ENCODE measurements at places on chromosomes 6 and 20.

DNA sequence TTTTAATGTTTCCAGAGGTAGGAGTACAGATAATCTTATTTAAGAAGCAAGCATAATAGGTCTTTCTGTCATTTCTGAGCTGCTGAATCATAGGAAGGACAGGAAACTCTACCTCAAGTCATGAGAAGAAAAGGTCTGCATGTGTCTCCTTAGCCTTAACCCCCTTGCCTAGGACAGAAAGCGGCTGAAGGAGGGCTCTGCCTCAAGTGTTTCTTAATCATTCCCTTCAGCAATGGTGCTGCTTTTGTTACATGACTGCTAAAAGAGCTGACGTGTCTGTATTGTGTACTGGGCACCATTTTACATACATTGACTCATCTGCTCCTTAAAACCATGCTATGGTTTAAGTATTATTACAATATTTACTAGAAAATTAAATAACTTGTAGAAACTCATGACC lies 564.0 kb upstream of the AGPAT4 start:
- no peak for DNase-seq

- peak; percentile 54 for DNase-seq
These were observed at the start of gene PDE7B for GRCh38 chr6:135851442-135852271. Gene PDE7B, plus strand, starts transcription at chr6:135851701.

DNA sequence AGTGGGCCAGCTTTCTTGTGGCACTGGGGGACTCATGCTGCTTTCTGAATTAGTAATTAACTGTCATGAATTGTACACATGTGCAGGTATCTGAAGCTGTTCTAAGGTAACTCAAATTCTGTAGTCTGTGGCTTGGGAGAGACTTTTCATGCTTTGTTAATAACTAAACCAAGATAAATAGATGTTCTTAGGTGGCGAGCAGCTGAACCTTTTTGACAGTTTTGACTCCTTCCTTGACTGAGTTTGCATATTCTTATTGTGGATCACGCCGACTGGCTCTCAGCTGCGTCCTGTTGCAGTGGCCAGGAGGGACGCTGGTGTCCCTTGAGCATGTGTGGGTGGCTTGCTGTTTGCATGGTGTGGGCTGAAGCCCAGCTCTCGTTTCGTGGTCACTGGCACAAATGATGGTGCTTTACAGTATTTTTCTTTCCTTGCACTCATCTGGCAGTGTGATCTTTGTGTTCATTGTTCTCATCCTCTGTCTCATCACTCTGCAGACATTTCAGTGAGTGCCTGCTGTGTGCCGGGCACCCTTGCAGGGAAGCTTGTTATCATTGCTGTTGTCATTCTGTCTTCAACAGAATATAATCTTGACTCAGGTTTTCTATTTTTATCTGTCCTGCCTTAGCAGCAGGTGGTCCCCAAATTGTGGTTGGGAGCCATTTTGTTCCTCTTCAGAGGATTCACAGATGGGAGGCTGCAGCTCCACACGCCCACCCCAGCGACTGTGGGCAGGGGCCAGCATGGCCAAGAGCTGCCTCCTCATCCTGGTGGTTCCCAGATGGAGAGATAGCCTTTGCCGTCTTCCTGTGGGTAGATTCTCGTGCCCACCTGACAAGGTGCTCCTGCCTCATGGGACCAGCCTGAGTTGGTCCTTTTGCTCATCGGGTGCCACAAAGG lies 39.6 kb downstream of the DUSP22 start:
- no peak for DNase-seq

DNA sequence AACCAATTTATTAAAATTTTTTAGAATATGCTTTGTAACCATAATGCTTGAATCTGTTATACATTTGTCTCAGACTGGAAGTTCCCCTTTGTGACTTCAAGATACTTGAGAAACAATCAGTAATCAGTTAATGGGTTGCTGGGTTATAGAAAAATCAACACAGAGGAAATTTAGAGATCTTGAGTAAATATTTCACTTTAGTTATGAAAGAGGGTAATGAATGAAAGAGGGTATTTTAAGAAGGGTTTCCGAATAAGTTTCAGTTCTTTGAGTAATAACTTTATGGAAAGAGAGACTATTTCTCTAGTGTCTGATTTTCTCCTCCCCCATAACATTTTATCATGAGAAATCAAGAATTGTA lies 21.4 kb downstream of the ZFAND3 start:
- no peak for DNase-seq

DNA sequence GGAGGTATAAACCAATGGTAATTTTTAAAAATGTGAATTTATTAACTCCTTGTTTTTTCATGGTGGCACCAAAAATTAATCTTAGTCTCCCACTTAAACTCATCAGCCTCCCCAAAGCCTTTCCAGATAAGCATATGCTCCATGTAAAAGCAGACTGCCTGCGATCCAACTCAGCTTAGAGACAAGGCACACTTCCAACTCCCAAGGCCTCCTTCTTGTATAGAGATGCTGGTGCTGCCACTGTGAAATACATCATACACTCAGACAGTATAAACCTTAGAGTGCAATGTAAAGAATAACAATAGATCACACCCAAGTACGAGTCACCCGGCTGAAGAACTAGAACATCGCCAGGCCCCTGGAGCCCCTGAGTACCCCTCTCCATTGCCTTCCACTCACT lies 2.0 kb downstream of the ANKRD6 start:
- no peak for DNase-seq

- DNase-seq = no peak
These were observed 4.1 kb downstream of the TRPC4AP start for GRCh38 chr20:35088231-35089145.

DNA sequence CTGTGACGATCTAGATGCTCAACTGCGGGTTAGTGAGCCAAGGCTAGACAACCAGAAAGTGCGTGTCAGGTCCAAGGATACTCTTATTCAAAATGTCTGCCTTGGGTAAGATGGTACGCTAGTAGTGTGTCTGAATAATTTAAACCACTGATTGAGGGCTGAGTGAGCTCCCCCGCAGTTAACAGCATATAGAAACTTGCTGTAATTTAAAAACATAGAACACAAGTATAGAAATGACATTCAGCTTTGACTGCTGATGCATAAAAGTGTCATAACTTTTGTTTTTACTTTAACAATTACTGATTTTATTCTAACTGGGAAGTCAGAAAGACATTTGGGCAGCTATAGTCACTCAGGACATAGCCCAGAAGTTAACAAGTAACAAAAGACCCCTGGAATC lies 45.6 kb upstream of the SLC22A1 start:
- no peak for DNase-seq

- no peak for DNase-seq
These were observed 126.5 kb downstream of the WDR27 start for GRCh38 chr6:169575365-169575764.

DNA sequence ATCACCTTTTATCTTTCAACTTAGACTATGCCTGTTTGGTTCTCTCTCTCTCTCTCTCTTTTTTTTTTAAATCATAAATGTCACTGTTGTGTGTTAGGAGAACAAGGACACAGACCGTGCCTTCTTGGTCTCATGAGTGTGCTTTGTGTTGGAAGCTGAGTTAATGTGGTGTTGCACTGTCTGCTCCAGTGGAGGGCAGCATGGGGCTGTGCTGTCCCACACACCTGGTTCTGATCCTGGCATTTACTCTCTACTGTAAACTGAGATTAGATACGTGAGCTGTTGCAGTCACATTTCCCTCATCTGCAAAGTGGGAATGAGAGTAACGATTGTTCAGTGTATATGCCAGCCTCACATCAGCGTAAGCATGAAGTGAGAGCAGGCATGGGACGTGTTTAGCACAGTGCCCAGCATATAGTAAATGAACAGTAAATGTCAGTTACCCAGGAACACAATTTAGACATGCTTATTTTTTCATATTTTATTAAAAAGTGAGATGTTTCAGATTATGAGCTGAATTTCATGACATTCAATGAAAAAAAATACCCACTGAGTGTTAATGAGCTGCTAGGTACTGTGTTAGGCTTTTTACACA lies 161.1 kb downstream of the FARS2 start:
- DNase-seq = no peak

- no peak for DNase-seq
These were observed 2.8 kb upstream of the PLCG1 start for GRCh38 chr20:41134362-41135186.

- DNase-seq = no peak
These were observed 64.8 kb downstream of the LMBRD1 start for GRCh38 chr6:69732045-69732444.

DNA sequence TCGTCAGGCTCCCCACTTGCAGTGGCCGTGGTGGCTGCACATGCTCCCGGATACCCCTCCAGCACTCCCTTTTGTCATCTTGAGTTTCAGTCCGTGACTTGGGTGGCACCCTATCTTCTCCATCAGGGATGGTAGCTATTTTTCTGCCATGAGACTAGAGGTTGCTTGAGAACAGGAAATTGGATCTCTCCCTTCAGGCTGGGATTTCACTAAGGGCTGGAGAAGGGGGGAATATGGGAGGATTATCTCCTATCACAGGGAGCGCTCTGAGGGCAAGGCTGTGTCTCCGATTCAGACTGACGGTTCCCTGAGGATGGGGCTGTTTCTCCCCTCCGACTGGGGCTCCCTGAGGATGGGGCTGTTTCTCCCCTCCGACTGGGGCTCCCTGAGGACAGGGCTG lies 123.1 kb downstream of the MRPL14 start:
- DNase-seq = no peak

- no peak for DNase-seq
These were observed 423.6 kb downstream of the CDH26 start for GRCh38 chr20:60381643-60382400.

- DNase-seq = no peak
These were observed 160.3 kb downstream of the BMP7 start for GRCh38 chr20:57106030-57106682.

DNA sequence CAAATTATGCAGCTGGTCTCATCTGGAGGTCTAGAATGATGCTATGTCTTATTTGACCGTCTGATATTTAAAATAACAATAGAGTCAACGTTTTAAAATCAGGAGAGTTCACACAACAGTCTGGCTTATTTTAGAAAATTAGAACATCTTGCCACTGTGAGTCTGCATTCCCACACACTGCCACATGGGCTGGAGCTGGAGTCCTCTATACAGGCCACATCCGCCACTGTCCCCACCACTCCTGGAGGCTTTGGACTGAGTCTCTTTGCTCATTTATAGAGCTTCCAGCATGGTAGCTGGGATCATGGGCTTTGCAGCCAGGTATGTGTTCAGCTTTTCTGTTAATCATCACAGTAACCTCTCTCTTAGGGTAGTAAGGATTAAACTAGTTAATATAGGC lies 68.8 kb upstream of the ZNFX1 start:
- no peak for DNase-seq

GRCh38 chr20:54044156-54044555 lies 26.2 kb downstream of the BCAS1 start:
- no peak for DNase-seq

DNA sequence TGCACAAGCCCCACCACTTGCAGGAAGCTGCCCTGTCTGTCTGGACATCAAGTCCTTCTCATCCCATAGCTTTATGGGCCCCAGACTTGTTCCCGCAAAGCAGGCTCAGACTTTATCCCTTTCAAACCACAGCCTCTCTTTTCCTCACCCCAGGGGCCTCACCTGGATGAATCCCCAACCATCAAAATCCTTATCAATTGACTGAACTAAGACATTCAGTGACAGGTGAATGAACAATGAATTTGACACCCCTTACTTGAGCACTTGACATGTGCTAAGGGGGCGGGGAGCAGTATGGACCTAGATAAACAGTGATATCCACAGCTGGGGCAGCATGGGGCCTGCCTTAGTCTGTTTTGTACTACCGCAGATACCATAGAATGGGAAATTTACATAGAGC lies 5.0 kb downstream of the RAB44 start:
- no peak for DNase-seq

- no peak for DNase-seq
These were observed 696.7 kb upstream of the MARCKS start for GRCh38 chr6:113160306-113161017.

DNA sequence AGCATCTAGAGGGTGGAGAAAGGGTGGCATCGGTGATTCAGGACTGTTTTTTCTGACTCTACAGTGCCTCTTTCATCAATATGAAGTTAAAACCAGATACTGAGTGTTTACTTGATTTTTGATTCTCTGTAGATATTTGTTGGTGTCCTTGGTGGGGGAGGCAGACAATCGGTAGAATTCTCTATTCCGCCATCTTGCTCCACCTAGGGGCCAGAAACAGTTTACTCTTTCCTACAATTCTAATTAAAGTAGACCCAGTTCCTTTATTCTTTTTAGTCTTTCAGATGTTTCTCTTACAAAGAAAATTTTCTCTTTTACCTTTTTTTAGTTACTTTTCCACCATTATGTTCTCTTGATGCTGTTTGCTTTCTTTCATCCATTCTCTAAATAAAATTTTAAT lies 162.1 kb upstream of the RAB32 start:
- DNase-seq = no peak

DNA sequence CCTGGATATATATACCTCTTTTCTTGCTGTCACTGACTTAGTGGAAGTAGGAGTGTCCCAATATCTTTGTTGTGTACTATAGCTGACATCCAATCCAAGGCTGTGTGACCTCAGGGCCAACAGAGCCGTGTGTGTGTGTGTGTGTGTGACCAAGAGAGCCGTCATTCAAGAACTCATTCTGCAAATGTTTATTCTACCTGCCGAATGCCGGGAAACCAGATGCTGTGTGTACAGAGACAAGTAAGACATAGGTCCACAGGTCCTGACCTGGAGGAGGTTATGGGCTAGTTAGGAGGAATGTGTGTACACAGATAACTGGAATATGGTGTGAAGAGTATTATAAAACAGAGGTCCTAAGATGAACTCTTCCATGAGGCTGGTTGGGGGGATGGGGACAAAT lies 190.0 kb downstream of the DHX35 start:
- no peak for DNase-seq

GRCh38 chr6:11232770-11233626 lies 530 bp upstream of the NEDD9 start:
- peak; percentile 3 for DNase-seq

GRCh38 chr6:62904687-62905086 lies 306.6 kb upstream of the FKBP1C start:
- no peak for DNase-seq

DNA sequence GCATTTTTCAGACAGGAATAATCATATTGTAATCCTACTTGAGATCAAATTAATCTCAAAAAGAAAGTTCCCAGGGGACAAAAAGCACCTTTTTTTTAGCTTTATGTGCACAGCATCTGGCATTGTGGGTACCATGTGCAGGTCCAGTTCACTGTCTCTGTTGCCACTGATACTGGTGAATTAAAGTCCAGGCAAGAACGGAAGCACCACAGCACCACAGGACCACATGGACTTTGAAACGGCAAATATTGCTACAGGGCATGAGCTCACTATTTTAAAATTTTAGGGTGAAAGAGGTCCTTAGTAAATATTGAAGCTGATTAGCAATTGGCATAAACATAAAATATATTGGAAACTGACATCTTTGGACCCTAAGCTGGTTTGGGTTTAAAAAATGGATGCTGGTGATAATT lies 709.0 kb downstream of the EPM2A start:
- no peak for DNase-seq

GRCh38 chr6:133756078-133756695 lies 132.7 kb upstream of the TCF21 start:
- no peak for DNase-seq

DNA sequence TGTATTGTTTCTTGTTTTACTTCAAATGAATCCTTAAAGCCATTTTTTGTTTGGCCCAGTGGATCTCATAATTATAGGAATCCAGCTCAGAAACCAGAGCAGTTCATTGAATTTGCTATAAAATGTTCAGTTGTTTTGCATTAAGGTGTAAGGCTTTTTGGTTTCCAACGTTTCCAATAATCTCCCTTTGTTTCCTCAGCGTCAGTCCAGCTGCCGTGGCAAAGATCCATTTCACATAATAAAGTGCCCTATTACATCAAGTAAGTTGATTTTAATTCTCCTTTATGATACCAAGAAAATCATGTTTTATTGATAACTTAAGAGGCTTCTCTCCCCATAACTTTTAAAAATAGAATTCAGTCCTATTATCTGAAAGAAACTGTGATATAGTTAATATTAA lies 472.6 kb downstream of the UTRN start:
- DNase-seq = no peak

Measured in memory B cell (primary cell).